ENCODE measurements at places on chromosomes 12 and 14.
A peak's percentile ranks its signal among the peaks of the same experiment; 100 is the strongest.

DNA sequence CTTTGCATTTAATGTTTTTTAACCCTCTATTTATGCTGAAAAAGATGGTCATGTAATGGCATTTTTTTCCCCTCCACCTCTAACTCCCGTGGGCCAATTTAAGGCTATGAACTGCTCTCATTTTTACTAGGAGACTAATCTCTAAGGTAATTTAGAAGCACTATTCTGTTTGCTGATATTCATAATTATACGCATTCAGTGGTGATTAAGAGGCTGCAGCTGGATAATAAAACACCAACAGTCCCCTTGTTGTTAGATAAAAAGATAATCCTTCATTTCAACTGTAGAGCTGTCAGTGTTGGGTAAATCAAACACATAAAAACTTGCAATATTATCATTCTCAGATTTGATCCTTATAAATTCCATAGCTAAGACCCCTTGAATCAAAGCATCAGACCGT is 8.9 kb downstream of the MYO1H start:
- DNase-seq, result no peak

GRCh38 chr12:53402871-53403270 is 20.8 kb upstream of the AMHR2 start:
- no peak for DNase-seq

DNA sequence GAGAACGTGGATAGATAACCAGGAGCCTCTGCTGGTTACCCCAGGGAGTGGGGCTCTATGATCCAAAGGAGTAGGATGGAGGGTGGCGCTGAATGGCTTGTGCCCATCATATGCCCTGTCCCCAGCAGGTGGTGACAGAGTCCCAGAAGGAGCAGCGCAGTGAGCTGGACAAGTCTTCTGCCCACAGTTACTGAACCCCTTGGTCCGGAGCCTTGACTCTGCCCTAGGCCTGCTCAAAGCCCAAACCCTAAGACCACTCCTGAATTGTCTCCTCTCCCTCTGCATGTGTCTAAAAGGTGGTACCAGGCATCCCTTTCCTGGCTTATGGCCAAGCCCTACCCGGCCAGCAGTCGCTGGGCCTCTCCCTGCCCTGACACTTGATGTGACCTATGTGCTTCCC is 3.2 kb downstream of the PRPH start:
- peak; percentile 17 for DNase-seq

GRCh38 chr12:129964826-129965457 is 61.1 kb upstream of the TMEM132D start:
- no peak for DNase-seq

- DNase-seq, result no peak
Measured at GRCh38 chr12:26828280-26829073, 4.5 kb downstream of the ITPR2 start.

GRCh38 chr14:72741826-72742117 is 152.1 kb downstream of the DPF3 start:
- DNase-seq, result no peak

DNA sequence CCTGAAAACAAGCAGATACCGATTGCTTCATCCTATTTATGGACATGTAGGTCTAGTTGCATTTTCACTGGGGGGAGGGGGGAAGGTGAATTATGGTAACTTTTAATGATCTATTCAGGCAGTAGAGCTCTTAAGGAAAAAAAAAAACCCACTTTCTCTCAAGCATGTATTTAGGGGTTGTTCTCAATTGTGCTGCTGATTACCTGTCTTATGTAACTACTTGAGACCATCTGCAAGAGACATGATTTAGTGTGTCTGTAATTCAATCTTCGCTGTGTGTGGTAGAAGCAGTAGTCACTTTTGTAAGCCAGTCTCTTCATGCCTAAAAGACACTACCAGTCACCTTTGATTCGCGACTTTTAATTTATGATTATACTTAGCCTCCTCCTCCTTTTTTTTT is 8.9 kb downstream of the CALM1 start:
- DNase-seq, result no peak

- no peak for DNase-seq
Measured at GRCh38 chr14:101328412-101329028, 232.8 kb upstream of the DIO3 start.

GRCh38 chr14:96408608-96409007 is 16.7 kb downstream of the AK7 start:
- no peak for DNase-seq

DNA sequence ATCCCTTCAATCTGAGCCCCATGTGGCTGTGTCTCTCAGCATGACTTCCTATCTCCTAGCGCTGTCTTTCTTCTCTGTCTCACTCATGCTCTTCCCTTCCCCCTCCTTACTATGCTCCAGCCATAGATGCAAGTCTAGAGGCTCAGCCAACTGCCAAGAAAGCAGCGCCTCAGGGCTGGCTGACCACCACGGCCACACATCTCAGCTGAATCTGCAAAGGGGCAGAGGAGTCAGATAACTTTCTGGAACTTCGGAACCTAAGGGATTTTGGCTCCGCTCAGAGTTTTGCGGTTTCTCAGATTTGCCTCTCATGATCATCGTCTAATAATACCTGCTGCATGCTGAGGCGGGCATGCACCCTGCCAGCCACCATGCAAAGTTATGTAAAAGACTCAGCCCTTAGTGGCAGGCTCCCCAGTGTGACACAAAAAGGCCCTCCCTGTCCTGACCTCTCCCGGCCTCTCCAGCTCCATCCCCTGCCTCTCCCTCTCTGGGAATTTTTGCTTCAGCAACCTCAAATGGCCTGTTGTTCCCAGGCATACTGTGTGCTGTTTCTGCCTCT is 5.0 kb upstream of the FGF6 start:
- DNase-seq, result no peak

DNA sequence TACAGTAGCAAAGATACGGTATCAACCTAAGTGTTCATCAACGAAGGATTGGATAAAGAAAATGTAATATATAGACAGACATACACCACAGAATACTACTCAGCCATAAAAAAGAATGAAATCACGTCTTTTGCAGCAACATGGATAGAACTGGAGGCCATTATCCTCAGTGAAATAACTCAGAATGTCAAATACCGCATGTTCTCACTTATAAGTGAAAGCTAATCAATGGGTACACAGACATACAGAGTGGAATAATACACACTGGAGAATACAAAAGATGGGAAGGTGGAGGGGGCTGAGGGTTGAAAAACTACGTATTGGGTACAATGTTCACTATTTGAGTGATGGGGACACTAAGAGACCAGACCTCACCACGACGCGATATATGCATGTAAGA is 1.1 kb downstream of the RACGAP1 start:
- no peak for DNase-seq

DNA sequence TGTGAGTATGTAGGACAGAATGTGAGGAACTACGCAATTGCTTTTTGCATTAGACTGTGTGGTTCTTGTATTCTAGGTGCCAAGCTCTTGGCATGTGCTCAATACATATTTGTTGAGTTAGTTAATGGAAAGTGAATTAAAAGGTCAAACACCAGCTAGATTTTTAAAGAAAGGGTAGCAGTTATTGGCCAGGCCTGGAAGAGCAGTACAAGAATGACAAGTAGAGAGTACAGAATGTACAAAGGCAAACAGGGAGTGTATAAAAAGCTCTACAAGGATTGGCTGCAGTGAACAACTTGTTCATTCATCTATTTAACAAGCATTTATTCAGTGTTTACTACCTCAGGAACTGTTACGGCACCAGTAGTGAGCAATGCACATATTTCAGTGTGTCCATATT is 854.0 kb upstream of the SEL1L start:
- no peak for DNase-seq

DNA sequence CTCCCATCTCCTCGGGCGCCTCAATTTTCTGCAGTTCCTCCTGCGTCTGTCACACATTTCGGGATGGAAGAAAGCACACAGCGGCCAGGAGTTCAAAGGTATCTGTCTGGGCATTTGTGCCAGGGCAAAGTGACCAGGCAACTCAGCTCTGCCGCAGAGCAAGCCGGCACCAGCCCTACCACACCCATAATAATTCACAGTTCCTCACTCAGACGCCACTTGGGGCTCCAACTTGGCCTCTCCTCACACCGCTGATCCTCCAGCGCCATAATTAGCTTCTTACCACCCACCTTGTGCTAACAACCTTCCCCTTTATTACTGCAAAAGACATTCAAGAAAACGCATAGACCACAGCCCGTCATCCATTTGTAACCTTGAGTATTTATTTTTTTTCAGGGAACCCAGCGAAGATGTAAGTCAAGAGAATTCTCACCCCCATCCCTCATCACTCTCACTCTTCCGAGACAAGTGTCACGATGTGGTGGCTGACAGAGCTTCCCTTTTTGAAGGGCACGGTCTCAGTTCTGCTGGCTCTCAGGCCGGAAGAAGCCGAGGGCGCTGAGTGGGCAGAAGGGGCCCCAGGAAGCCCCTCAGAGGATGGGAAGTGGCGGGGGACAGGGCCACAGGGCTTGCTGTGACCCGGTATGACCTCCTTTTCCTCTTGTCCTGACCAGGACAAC is 25.2 kb upstream of the NCOR2 start:
- DNase-seq, result no peak

GRCh38 chr12:19761463-19761862 is 322.2 kb downstream of the AEBP2 start:
- no peak for DNase-seq

DNA sequence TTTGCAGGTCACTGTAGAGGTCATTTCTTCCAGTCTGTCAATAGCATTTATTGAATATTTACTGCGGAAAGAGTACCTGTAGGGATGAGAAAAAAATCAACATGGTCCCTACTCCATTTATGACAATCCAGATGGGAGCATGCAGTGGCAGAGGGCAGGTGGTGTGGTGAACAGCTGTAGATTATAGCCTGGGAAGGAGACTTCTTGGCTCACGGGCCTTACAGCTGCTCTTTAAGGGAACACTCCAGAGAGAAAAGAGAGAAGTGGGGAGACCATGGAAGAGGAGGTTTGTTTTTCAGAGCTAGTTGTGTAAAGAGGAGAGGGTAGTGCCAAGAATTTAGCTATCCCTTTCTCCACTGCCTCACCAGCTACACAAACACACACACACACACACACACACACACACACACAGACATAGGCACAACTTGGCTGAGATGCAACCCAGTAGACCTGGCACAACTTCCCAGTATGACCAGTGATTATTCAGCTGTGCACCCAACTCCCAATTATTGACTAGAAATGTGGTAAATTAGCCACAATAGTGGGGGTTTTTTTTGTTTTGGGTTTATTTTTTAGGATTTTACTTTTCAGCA is 41.0 kb downstream of the GPHB5 start:
- no peak for DNase-seq
